Activated gamma-delta T cell treated with anti-CD3 and anti-CD28 coated beads, Interleukin-2, amount 50 U/mL, for 16 hours (primary cell): ENCODE measurements at places on chromosomes 16 and 17.

DNA sequence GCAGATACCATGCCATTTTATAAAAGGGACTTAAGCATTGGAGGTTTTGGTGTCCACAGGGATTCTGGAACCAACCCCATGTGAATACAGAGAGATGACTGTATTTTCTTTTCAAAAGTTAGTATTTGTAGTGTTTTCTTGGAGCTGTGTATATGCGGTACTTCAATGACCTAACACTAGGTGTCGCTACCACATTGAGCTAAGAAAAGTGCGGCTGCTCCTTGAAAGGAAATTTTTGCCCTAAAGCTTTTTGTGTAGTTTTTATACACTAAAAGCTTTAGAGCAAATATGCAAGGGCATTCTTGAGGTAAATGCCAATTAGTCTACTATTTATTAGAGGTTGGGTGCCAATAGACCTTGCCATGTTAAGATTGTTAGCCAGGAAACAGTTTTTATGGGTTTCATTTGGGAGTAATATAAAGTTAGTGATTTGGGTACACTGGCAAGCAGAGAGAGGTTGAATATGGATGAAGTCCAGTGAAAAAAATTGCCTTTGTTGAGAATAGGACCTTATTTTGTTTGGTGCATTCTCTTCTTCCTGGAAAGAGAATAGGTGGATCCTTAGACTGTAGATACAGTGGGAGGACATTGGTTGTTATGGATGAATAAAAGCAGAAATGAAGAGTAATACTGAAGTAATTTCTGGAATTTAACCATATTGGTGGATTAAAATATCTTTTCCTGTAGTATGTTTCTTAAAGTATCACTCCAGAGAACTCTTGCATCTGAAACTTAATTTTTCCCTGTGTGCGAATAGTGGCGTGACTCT, 43.3 kb downstream of the BCAS3 start:
- DNase-seq: peak; percentile 15

GRCh38 chr17:3768341-3768740, 32.6 kb downstream of the ITGAE start:
- DNase-seq: no peak

- no peak for DNase-seq
Observed at GRCh38 chr17:59433586-59433985, 102.1 kb downstream of the YPEL2 start.

DNA sequence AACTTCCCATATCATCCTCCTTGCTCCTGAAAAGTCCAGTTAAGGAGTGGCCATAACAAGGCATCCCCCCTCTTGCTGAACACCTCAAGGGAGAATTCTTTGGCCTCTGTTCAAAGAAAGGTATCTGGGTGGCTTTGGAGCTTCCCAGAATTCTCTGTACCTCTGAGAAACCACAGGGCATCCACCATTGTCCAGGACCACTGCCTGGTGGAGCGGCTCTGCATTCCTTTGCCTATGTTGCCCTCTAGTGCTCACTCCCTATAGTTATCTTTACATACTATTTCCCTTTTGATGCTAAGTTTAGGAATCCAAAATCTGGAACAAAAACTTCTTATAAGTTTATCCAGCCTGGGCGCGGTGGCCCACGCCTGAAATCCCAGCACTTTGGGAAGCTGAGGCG, 30.3 kb downstream of the CHD9NB start:
- DNase-seq: no peak

GRCh38 chr17:45703348-45703747, 80.8 kb upstream of the CRHR1 start:
- DNase-seq: no peak

- no peak for DNase-seq
Observed at GRCh38 chr17:8875957-8876356, 8.5 kb upstream of the PIK3R6 start.

DNA sequence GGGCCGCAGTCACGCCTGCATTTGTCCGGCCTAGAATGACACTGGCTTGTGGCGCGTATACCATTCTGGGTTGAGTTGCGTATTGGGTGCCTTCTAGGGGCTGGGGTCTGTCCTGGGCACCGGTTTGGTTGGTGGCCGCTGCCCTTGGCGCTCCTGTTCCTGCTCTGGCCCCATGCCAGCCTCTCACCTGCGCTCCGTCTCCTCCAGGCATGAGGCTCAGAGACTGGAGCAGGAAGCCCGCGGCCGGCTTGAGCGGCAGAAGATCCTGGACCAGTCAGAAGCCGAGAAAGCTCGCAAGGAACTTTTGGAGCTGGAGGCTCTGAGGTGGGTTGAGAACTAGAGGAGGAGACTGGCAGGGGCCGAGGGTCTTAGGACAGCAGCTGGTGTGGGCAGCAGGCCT, 17.4 kb downstream of the CDIPT start:
- DNase-seq: no peak

DNA sequence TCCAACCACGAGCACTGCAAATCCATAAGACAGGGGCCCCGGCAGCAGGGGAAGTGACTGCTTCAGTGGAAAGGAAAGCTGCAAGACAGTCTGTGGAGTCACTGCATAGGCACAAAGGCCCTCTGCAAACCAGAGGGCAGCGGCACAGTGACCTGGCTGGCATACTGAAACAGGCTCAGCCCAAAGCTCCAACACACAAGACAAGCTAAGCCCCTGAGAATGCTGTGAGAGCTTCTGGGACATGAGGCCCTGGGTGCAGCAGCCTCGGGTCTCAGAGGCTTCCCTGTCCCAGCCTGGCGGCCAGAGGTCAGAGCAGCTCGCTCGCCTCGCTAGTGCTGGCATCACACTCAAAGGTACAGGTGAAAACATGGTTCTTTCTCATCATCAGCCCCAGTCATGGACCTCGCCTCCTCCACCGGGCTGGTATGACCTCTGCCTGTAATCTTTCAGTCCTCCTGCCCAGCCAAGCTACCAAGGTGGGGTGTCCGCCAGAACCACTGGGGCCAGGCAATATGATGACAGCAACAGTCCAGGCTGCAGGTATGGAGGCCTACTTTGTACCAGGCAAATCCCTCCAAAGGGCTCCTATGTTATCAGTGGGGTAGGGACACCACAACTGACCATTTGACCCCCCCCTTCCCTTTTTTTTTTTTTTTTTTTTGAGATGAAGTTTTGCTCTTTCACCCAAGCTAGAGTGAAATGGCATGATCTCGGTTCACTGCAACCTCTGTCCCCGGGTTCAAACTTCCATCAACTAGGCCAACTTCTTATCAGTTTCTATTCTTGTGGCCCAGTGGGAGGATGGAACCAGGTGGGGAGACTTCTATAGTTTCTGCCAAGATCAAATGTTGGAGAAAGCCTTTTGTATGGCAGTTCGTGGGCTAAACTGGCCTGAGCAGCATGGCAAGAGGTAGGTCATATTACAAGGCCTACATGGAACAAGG, 19.2 kb downstream of the ST3GAL2 start:
- DNase-seq: no peak

DNA sequence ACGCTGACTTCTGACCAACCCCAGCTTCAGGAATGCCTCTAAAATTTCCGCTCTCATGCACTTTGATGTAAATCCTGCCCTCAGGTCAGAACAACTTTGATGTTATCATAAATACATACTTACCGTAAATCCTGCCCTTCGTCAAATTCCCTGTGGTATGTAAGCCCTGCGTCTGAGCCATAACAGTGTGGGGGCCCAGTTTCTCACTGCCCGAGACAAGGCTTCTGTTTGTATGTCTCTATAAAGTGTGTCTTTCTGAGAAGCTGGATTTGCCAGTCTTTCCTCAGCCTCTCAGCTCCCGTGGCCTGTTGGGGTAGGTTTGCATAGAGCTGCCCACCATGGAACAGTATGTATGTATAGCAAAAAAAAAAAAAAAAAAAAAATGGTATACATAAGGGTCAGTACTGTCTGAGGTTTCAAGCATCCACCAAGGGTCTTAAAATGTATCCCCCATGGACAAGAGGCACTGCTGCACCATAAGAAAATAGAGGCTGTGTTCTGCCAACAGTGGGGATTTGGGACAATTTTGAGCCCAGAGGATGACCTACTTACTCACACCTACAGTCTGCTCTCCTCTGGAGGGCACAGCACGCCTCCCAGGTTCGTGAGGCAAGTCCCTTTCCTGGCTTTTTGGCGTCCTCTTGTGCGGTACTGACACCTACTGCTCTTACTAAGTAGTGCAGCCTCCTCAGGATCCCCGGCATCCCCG, 17.5 kb downstream of the PRMT7 start:
- DNase-seq: peak; percentile 70

DNA sequence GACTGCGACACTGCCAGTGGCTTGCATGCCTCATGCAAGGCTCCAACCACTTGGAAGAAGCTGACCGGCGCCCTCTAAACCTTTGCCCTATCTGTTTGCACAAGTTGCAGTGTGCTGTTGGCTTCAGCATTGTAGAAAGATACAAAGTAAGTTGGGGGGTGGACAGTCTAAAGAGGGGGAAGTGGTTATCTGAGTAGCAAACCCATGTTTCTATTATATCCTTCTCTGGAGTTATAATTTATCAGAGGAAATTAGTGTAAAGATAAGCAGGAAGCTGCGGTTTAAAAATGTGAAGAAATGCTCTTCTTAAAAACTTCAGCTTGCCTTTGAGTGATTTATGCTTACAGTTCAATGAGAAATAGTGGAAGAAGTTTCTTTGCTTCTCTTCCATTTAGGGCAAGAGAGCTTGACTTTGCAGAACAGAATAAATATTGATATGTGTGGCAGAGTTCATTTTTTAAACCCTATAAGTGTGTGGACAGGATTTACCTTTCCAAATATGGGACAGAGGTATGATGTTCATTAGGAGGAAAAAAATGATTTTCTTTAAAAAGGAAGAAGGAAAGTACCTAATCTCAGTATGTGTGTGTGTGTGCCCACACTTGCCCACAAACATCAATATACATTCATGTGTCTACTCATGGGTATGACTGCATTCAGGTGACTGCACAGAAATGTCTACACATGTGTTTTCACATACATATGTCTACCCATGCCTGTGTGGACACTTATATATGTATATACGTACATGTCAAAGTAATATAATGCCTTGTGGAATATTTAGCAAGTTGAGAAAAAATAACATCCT, 8.1 kb downstream of the AMZ2 start:
- no peak for DNase-seq

DNA sequence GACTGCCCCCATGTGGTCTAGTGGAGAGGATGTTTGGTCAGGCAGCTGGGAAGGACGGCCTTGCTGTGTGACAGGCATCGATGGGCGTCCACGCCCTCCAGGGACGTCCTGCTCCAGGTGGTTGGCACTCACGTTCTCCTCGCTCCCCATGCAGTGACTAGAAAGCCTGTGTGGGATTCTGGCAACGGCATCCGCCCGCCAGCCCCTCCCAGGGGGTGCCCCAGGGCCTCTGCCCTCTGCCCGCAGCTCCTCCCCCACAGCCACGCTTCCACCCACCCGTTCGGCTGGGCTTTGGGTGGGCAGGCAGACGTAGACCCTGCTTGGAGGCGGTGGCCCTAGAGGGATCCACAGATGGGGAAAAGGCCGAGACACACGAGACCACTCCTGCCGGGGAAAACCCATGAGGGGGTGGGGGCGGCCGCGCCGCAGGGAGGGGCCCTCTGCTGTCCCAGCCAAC, 4.7 kb upstream of the IL17C start:
- peak; percentile 53 for DNase-seq

DNA sequence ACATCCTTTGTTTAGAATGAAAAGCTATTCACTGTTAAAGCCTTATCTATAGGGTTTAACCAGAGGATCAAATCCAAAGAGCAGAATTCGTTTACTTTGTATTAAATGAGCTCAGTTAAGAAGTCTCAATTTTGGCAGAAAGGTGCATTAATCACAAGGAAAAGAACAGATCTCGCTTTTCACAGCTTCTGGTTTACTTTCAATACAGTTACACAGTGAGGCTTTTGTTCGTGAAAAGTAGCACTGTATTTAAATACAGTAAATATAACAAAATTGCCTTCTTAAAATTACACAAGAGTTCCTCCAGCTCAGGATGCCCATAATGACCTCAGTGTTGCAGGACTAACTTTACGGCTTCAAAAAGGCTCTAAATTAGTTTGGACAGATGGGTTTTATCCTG, 669.1 kb upstream of the SALL1 start:
- DNase-seq: no peak

DNA sequence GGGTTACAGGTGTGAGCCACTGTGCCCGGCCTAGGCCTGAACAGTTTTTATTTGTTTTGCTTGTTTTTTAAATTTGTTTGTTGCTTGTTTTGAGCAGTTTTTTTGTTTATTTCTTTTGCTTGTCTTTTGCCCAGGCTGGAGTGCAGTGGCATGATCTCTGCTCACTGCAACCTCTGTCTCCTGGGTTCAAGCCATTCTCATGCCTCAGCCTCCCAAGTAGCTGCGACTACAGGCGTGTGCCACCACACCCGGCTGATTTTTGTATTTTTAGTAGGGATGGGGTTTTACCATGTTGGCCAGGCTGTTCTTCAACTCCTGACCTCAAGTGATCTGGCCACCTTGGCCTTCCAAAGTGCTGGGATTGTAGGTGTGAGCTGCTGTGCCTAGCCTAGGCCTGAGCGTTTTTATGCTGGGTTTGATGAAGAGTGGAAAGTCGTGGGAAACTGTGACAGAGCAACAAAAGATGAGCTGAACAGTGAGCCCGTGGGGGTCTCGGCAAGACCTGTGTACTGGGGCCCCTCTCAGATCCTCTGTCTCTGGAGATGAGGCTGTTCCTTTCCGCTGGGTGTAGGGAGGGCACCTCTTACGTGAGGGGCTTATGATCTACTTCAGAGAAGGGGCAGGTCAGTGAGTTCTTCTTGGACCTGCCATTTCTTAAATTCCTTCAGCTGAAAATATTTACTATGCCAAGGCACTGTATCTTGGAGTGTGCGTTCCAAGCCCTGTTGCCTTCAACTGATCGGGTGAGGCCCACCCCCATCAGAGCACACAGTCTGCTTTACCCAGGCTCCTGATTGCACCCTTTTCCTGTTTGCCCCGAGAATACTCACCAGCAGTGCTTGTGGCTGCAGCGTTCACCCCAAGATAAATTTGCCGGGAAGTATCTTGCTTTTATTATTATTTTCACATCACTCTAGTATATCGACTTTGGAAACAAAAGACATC, 322.1 kb downstream of the SEC14L1 start:
- no peak for DNase-seq

- DNase-seq: no peak
Observed at GRCh38 chr17:82366749-82367148, 4.8 kb upstream of the UTS2R start.
